ENCODE measurements at places on chromosomes 4 and X.

DNA sequence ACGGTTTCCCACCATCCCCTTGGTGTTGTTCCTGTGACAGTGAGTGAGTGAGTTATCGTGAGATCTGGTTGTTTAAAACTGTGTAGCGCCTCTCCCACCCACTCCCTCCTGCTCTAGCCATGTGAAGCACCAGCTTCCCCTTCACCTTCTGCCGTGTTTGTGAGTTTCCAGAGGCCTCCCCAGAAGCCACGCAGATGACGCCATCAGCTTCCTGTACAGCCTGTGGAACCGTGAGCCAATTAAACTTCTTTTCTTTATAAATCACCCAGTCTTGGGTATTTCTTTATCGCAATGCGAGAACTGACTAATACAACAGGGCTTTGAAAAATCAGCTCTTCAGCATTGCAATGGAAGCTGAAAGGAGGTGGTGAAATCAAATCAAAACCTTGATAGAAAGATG is 50.0 kb downstream of the FGFBP1 start:
- no peak for DNase-seq

DNA sequence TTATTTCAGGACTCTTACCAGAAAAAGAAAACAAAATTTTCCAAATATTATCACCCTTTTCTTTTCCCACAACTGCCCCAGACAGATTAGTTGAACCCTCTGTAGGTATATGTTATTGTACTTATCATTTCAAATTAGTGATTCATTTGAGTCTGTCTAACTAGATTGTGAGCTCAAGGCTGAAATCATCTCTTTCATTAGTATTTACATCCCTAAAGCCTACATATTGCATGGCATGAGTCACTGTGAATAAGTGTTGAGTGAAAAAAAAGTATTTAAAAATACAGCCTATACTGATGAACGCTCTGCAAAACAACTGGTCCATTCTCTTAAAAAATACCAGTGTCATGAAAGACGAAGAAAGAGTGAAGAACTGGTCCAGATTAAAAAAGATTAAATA is 3.9 kb downstream of the PAGE3 start:
- no peak for DNase-seq

GRCh38 chr4:156098805-156099204 is 145.1 kb upstream of the CTSO start:
- DNase-seq = no peak

- DNase-seq = no peak
These were observed 159.4 kb downstream of the MAGEB5 start for GRCh38 chrX:26375346-26375745.

DNA sequence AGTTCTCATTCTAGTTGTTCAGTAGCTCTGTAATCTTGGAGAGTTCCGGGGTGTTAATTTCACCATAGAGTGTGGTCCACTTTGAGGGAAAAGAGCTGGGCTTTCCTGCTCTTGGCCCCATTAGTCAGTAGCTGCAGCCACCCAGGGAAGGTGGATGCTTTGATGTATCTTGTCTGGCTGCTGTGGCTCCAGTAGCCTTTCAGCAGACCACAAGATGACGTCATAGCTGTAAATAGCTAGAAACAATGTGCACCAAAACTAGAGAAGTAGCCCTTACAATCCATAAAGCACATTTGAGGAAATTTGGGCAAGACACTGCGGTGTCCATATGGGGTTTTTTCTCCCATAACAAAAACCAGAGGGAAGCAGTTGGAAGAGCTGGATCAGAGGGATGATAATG is 32.9 kb upstream of the PRPS2 start:
- DNase-seq = peak; percentile 2

GRCh38 chr4:69888336-69888735 is 28.4 kb upstream of the SULT1E1 start:
- DNase-seq = peak; percentile 18

DNA sequence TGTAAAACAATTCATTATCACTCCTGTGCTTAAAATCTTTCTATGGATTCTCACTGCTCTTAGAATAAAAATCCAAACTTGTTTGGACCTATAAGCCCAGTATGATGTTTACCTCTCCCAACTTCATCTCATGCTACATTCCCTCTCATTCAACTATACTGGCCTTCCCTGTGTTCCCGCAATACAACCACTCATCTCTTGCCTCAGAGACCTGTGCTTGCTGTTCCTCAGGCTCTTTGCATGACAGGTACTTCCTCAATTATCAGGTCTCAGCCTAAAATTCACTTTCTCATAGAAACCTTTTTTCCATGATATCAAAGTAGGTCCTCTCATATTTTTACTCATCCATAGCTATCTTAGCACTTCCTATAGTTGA is 71.7 kb downstream of the ENOX2 start:
- no peak for DNase-seq
